ENCODE measurements at places on chromosomes 2 and 18.

DNA sequence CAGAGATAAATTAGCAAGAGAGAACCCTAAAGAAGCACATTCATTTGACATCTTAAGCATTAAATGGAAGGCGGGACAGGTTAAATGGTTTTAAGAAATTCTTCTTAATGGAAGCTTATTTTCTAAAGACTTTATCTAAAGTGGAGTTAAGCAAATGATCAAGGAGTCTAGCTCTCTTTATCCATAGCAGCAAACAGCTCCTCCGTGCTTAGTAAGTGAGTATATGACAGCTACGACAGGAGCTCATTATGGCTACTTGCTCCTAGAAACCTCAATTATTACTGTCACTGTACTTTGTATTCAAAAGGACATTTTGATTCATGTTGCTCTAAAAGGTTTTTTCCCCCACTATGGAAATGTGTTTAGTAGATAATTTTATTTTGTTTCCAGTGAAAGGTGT lies 444.9 kb downstream of the TMX3 start:
- no peak for DNase-seq

DNA sequence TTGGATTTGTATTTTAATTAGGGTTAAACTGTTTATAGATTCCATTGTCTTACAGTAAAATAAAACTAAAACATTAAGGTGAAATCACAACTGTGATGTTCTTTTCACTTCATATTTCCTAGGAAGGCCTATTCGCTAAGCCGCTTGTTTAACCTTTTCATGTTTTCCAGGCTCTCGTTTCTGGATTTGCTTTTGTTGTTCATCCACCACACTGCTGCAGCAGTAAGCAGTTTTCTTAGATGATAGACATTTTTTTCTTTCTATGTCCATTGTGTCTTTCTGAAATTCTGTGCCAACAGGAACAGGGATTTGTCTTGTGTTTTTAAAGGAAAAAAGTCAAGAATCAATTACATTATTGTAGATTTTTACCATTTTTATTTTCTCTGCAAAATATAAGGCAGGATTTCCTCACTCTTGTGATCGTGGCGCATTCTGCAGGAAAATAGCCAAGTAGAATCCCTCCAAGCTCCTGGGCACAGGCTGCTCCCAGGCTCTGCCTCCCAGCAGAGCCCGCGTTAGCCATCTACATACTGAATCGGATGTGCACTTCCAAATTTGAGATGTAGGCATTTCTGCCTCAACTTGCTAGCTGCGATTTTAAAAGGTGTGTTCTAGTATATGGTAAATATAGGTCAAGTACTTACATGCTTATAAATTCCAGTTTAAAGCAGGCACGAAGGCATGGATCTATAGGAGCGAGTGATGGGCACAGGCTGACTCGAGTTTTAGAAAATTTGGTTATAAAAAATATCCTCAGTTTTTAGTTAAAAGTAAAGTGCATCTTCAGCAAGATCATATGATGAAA lies 10.2 kb downstream of the TSHZ1 start:
- no peak for DNase-seq

DNA sequence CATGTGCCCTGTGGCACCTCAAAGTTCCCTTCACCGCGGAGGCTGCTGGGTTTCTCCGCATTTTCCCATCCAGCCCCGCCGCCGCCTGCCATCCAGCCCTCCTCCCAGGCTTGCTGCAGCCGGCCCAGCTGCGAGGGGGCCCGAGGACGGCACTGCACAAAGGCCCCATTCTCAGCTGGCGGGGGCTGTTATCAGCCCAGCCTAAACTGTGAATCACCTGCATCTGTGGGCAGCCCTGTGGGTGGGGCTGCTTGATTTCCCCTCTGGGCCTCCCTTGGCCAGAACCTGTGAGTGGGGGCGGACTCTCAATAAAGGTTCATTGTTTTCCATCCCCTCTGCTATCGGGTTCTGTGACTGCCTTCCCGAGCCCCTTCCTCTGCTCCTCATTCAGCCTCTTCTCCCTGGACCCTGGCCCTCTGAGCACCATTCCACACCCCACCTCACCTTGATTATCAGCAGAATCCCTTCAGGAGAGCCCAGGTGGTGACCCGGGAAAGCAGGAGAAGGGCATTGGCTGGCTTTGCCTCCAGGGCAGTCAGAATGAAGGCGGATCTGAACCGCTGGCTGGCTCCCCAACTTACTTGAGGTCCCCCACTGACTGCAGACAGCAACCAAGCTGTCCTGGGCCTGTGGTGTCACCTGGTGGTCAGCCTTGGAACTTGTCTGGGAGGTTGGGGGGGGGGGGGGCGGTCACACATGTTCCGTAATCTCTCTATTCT lies 204.5 kb downstream of the ZFP36L2 start:
- no peak for DNase-seq

DNA sequence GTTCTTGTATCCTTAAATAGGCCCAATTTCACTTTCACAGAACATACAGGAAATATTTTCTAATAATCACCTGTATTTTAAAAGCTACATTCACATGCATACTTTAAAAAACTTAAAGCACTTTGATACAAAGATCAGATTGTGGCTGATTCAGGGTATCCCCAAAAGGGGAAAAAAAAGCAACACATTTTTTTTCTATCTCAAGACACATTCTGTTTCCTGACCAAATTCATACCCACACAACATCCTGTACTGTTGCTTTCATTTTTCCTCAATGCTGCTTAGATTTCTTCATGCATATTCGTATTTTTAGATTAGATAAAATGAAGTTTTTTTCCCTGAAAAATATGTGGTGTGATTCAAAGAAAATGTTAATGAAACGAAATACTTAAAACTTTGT lies 122.5 kb downstream of the TMEFF2 start:
- no peak for DNase-seq

GRCh38 chr2:46010223-46010924 lies 286.8 kb upstream of the EPAS1 start:
- no peak for DNase-seq

GRCh38 chr18:11020161-11020853 lies 129.1 kb downstream of the PIEZO2 start:
- DNase-seq, result no peak

- no peak for DNase-seq
Measured at GRCh38 chr2:96233436-96233835, 24.8 kb upstream of the STARD7 start.

DNA sequence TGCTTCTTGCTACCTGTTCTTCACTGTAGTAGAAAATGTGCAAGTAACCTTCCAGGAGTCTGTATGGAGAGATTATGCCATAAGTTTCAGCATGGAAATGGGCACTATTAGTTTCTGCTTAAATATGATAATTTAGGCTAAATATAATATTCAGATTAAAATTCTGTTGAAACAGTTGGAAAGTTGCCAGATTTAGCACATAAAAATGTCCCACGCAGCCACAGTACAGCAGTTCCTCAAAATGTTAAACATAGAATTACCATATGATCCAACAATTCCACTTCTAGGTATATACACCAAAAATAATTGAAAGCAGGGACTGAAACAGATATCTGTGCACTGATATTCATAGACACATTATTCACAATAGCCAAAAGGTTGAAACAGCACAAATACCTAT lies 121.2 kb downstream of the NRP2 start:
- DNase-seq, result no peak

DNA sequence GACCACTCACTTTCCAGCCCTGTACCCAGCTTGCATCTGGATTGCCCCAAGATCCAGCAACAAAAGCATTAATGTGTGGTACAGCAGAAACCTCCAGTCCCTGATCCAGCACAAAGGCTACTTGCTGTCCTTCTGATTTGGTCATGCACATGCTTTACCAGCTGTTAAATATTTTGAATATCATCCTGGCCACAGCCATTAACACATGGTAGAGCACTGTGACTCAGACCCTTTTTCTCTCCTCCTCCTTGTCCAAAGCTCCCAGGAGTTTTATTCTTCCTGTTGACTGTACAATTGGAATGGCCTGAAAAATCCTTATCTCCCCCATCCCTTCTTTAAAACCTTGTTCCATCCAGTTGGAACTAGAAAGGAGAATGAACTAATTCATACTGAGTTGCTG lies 419.7 kb upstream of the TNP1 start:
- peak; percentile 94 for DNase-seq

- DNase-seq, result no peak
Measured at GRCh38 chr2:219001577-219002394, 8.6 kb upstream of the CRYBA2 start.

DNA sequence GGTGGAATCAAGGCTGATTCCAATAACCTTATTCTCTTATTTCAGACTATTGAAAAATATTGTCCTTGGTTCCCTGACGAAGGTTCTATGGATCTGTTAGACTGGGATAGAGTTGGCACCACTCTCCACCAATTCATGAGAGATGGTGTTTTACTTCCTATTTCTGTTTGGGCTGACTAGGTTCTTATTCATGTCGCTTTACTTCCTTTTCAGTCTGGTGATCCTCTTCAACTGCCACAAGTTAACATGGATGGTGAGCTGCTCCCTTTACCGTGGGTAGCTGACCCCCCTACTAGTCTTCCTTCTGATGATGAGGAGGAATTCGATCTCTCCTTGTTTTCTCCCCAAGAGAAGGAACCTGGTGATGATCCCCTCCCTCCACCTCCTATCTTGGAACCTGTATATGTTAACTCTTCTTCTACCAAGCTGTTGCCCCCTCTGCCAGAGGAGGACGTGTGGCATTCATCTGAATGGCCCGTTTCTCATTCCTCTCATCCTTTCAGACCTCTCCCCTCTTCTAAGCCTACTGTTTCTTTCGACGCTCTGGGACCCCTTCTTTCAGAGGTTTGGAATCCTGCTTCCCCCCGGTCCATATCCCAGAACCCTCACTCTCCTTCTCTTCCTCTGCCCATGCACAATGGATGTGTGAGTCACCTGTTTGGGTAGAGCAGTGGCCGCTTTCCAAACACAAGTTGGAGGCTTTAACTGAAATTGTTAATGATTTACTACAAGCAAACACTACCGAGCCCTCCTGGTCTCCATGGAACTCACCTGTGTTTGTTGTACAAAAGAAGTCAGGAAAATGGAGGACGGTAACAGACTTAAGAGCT lies 13.5 kb upstream of the CNOT11 start:
- no peak for DNase-seq

GRCh38 chr2:171541202-171541887 lies 19.1 kb downstream of the CYBRD1 start:
- no peak for DNase-seq

GRCh38 chr2:38951766-38952165 lies 62.1 kb downstream of the ARHGEF33 start:
- DNase-seq, result no peak

DNA sequence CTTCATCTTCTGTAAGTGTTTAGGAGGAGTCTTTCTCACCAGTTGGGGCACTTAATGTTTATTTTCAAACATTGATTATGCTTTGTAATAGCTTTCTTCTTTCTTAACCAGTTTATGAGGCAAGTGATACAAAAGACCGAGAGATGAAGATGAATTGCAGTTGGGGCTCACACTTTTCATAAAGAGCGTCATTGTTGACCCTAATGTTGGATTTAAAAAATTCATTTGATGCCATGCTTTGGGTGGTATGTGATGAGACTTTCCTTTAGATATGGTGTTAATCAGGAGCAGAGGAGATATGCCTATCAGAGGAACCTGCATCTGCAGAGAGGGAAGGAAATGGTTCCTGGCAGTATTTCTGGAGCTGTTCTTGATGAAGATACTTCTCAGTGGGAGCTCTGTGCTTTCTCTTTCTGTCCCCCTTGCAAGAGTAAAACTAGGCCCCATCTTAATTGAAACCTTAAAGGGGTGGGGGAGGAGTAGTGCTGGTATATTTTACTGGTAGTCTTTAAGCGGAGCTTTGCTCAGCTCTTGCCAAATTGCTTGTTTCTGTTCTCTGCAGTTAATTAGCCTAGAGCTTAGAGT lies 2.3 kb downstream of the EML4 start:
- DNase-seq, result no peak

GRCh38 chr2:112709703-112710102 lies 11.1 kb upstream of the NT5DC4 start:
- DNase-seq, result no peak

DNA sequence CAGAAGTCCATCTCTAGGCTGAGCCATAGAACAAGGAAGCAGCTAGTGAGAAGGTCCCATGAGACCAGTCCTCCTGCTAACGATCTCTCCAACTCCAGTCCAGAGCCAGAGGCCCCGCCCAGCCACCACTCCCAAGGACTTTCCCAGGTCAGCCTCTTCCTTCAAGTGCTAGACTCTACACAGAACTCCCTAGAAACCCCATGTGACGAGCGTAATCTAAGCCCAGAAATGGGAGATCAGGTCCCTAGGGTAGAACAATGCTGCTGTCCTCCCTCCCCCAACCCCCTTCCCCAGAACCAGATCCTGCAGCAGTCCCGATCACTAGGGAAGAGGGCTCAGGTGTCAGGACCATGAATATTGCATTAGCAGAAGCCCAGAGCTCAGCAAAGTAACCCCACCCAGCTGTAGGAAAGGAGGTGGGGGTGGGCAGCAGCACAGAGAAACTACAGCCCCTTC lies 6.9 kb downstream of the DCTN1 start:
- DNase-seq, result peak; percentile 24

DNA sequence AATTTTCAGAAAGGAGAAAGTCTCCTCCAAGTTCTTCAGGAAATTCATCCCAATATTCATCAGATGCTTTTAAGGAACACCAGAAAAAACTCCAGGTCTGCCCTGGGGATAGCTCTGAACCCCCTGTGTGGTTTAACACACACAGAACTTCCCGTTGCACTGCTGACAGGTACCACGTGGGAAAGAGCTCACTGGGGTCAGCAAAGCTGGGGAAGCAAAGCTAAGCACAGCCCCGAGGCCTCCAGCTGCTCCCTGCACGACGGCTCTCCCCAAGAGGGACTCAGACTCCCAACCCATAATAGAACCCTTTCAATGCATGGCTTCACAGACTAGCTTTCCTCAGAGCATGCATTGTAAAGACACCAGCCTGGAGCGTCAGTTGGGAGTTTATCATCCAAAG lies 28.0 kb downstream of the ADI1 start:
- DNase-seq, result no peak

DNA sequence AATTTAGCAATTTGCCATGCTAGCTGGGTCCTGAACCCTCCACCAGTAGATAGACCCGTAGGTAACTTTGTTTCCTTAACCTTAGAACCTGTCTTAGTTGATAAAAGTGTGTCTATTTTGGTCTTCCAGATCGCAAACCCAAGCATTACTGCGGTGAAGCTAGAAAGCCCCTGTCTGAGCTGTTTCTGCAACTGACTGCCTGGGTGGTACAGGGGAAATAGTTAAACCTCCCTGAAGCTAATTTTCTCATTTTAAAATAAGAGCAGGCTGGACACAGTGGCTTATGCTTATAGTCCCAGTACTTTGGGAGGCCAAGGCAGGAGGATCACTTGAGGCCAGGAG lies 101.7 kb upstream of the MSH2 start:
- DNase-seq, result no peak

DNA sequence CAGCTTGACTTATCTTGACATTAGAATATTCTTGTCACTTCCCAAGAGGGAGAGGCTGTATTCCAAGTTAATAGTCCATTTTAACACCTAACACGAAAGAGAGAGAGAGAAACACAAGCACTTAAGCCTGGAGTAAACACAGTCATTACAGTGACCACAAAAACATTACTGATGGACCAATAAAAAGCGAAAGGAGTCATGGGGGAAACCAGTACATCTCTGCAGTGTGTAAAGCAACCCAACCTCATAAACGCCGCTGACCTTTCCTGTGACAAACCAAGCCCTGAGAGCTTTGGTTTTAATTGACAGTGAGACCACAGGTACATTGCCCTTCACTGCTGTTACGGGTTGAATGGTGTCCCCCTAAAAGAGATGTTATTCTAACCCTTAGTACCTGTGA lies 78.3 kb downstream of the SMAD4 start:
- DNase-seq, result no peak

- no peak for DNase-seq
Measured at GRCh38 chr18:44934901-44935300, 254.2 kb downstream of the SETBP1 start.
